CD8-positive, alpha-beta memory T cell (primary cell): ENCODE measurements at places on chromosomes 2 and 18.

- H3K4me3 ChIP-seq, result no peak overlapping the region
- no peaks in the 10 kb centered on the region for H3K36me3 ChIP-seq
- H3K27me3 ChIP-seq, result no peaks in the 10 kb centered on the region
- DNase-seq, result no peak
- H3K27ac ChIP-seq, result no peak overlapping the region
These were observed 42.2 kb upstream of the FAM117B start for GRCh38 chr2:202592566-202592965.

DNA sequence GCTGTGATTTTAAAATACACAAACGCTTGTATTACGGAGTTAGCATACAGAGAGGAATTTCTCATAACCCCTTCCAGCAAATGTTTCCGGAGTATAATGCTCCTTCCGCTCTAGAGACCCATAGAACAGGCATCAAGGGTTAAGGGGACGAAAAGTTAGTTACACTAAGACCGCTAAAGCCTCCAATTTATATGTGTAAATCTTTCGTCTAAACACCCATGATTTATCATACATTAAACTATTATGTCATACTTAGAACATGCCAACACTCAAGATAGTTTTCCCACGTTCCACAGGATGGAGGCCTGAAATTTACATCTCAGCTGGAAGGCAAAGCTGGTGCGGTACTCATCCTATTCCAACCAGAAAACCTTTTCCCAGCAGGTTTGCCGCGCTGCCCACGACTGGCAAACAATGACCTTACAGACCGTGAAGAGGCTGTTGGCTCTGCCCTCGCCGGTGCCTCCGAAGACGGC is 650 bp downstream of the ORMDL1 start:
- H3K27ac ChIP-seq, result peak overlapping the region; percentile 92
- peaks cover 2% of the 10 kb centered on the region for H3K36me3 ChIP-seq
- DNase-seq, result no peak
- no peaks in the 10 kb centered on the region for H3K27me3 ChIP-seq
- peaks cover 20% of the 10 kb centered on the region for H3K4me1 ChIP-seq
- peak overlapping the region; percentile 89 for H3K4me3 ChIP-seq

GRCh38 chr2:86357392-86357963 is 20.1 kb upstream of the REEP1 start:
- H3K4me3 ChIP-seq, result no peak overlapping the region
- no peaks in the 10 kb centered on the region for H3K27me3 ChIP-seq
- no peaks in the 10 kb centered on the region for H3K4me1 ChIP-seq
- no peaks in the 10 kb centered on the region for H3K36me3 ChIP-seq
- no peak for DNase-seq
- H3K27ac ChIP-seq, result no peak overlapping the region

DNA sequence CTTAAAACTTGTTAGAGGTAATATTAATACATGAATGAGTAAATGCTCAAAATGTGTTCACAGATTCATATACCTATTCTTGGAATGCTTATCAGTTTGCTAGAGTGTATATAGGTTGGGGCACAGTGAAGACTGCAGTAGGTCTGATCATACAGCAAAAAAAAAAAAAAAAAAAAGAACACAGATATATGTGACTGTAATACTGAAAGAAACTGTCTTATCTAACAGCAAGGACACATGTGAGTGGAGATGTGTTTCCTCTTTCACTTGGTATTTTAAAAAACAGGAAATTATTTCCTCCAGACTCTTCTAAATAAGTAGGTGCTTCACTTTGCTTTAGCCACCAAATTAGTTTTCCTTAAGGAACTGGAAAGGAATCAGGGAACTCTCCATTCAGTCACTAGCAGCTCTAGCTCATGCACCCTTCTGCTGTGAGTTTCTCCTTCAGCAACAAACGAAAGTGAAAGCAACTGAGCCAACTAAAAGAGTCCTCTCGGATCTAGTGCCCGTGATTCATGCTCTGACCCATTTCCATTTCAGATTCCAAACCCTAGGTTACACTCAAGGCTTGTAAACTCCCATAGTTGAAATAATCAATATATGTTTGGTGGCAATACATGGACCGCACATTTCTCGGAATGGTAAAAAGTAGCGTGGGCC is 98.5 kb downstream of the DSEL start:
- H3K4me3 ChIP-seq, result peak overlapping the region; percentile 55
- peak overlapping the region; percentile 20 for H3K27ac ChIP-seq
- no peaks in the 10 kb centered on the region for H3K27me3 ChIP-seq
- H3K4me1 ChIP-seq, result no peaks in the 10 kb centered on the region

DNA sequence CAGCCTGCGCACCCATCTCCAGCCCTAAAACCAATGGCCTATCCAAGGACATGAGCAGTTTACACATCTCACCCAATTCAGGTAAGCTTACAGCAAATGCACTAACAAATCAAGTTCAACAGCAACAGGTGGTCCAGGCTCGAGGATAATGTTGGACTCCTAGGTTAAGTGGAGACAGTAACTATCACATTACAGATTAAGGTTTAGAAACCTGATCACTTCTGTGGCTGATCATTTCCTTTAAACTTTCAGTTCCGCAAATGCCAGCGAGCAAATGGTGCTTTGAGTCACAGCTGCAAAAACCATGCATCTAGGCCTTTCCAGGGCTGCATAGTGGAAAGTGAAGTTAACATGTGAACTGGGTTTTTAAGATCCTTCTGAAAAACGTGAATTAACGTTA is 259.4 kb downstream of the GBX2 start:
- H3K36me3 ChIP-seq, result no peaks in the 10 kb centered on the region
- no peaks in the 10 kb centered on the region for H3K4me1 ChIP-seq

- peaks cover 62% of the 10 kb centered on the region for H3K4me1 ChIP-seq
- no peaks in the 10 kb centered on the region for H3K36me3 ChIP-seq
- DNase-seq, result peak; percentile 77
- no peak overlapping the region for H3K27ac ChIP-seq
- H3K27me3 ChIP-seq, result peaks cover 51% of the 10 kb centered on the region
These were observed 84.8 kb downstream of the SH3RF3 start for GRCh38 chr2:109213646-109214433.

DNA sequence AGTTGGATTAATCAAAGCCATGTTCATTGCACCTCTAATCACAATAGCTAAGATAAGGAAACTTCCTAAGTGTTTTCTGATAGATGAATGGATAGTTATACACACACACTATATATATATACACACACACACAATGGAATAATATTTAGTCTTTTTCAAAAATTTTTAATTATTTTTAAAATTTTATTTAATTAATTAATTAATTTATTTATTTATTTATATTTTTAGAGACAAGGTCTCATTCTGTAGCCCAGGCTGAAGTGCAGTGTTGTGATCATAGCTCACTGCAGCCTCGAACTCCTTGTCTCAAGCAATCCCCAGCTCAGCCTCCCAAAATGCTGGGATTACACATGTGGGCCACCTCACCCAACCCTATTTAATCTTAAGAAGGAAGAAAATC is 481.0 kb upstream of the TNP1 start:
- no peaks in the 10 kb centered on the region for H3K4me1 ChIP-seq
- DNase-seq, result no peak
- no peak overlapping the region for H3K27ac ChIP-seq
- no peaks in the 10 kb centered on the region for H3K27me3 ChIP-seq
- H3K4me3 ChIP-seq, result no peak overlapping the region
- H3K36me3 ChIP-seq, result no peaks in the 10 kb centered on the region

DNA sequence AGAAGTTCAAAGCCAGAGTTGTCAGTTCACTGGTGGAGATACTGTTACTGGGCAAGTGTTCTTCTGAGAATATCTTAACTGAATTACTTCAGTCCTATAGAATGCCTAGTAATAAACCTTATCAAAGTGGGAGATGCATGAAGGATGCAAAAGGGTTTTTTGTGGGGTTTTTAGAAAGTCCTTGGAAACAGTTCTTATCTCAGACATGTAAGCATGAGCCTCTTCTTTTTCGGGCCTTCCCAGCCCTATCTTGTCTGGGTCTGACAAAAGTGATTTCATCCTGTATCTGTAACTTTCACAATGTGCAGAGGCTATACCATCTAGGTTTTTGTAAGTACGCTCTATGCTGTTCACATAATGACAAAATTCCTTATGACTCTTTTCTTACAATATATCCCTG is 255.5 kb downstream of the MYO3B start:
- no peaks in the 10 kb centered on the region for H3K27me3 ChIP-seq
- no peaks in the 10 kb centered on the region for H3K36me3 ChIP-seq
- H3K4me1 ChIP-seq, result peaks cover 15% of the 10 kb centered on the region
- no peak overlapping the region for H3K4me3 ChIP-seq
- no peak for DNase-seq
- no peak overlapping the region for H3K27ac ChIP-seq

GRCh38 chr2:211429256-211429920 is 873.0 kb downstream of the CPS1 start:
- no peaks in the 10 kb centered on the region for H3K27me3 ChIP-seq
- H3K27ac ChIP-seq, result no peak overlapping the region
- no peaks in the 10 kb centered on the region for H3K4me1 ChIP-seq

- no peak overlapping the region for H3K4me3 ChIP-seq
- H3K4me1 ChIP-seq, result no peaks in the 10 kb centered on the region
- H3K27me3 ChIP-seq, result no peaks in the 10 kb centered on the region
- H3K36me3 ChIP-seq, result no peaks in the 10 kb centered on the region
These were observed 117.3 kb upstream of the ZFP36L2 start for GRCh38 chr2:43343573-43344304.

DNA sequence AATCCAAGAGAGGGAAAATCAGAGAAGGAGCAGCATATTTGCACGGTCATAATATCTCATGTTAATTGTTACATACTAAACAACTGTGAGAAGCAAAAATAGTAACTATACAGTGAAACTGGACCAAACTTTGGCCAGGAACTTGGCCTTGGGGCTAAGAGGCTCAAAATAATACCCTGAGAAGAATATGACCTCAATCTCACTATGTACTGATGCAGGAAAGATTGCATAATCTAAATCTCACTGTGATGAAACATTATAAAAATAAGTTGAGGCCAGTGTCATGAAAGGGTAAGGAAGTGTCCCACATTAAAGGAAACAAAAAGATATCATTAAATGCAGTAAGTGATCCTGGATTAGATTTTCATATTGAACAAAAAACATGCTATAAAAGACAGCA is 36.5 kb downstream of the ZRANB3 start:
- H3K4me1 ChIP-seq, result no peaks in the 10 kb centered on the region
- DNase-seq, result no peak
- H3K4me3 ChIP-seq, result no peak overlapping the region
- no peaks in the 10 kb centered on the region for H3K36me3 ChIP-seq
- H3K27me3 ChIP-seq, result no peaks in the 10 kb centered on the region

- DNase-seq, result no peak
- H3K36me3 ChIP-seq, result no peaks in the 10 kb centered on the region
- no peaks in the 10 kb centered on the region for H3K27me3 ChIP-seq
- H3K4me1 ChIP-seq, result no peaks in the 10 kb centered on the region
These were observed 154.0 kb upstream of the MAP3K20 start for GRCh38 chr2:172921532-172922236.

- no peaks in the 10 kb centered on the region for H3K36me3 ChIP-seq
- no peak overlapping the region for H3K27ac ChIP-seq
- DNase-seq, result no peak
- no peaks in the 10 kb centered on the region for H3K27me3 ChIP-seq
- H3K4me3 ChIP-seq, result no peak overlapping the region
- no peaks in the 10 kb centered on the region for H3K4me1 ChIP-seq
These were observed 1.1 kb downstream of the SCYGR1 start for GRCh38 chr2:227386630-227387029.

DNA sequence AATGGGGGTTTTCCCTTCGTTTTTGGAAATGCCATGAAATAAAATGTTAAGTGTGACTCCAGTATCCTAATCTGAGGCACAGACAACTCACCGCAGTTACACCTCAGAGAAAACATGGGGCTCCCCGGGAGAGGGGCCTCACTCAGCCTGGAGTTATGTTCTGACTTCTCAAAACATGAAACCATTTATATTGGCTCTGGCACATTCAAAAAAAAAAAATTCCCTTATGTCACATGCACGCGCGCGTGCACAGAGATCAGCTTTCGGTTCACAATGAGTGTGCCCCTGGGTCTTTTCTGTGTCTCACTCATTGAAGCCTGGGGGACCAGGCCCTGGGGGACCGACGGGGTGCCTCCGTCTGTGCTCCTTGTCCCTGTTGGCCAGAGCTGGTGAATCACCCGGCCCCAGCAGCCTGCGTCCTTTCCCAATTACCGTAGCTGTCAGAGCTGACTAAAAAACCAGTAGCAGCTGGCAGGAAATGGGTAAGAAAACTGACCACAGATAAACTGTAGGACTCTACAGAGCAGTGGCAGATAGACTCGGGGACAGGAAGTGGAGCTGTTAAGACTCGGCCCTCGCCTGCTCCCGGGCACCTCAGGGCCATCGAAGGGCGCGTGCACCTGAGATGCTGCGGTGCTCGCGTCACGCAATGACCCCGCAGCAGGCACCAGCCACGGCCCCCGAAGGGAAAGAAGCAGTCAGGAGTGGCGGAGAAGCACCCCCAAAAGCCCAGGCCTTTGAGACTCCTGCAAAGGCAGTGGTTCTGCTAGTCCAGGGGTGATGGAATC is 138.3 kb upstream of the ID2 start:
- peak overlapping the region; percentile 41 for H3K27ac ChIP-seq
- H3K36me3 ChIP-seq, result no peaks in the 10 kb centered on the region
- no peaks in the 10 kb centered on the region for H3K27me3 ChIP-seq
- H3K4me3 ChIP-seq, result no peak overlapping the region
- H3K4me1 ChIP-seq, result peaks cover 61% of the 10 kb centered on the region

- H3K36me3 ChIP-seq, result no peaks in the 10 kb centered on the region
- no peak overlapping the region for H3K27ac ChIP-seq
- peaks cover 41% of the 10 kb centered on the region for H3K4me1 ChIP-seq
These were observed 579 bp upstream of the ITM2C start for GRCh38 chr2:230864122-230864604.

DNA sequence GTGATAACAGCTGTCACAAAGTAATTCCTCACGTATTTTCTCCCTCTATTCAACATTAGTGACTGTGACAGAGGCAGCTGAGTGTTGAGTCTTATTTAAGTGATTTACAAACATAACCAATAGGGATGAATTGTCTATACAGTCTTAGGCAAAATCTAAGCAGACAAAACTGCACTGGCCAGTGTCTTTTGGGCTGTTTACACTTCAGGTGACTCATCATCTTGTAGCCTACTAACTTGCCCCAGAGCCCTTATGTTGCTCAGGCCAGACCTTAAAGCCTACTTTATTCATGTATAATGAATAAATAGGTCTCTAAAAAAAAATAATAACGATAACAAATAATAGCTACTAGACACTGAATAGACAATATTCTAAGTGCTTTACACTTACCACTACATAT is 17.2 kb downstream of the THOC1 start:
- no peak for DNase-seq
- no peaks in the 10 kb centered on the region for H3K27me3 ChIP-seq
- H3K4me1 ChIP-seq, result no peaks in the 10 kb centered on the region
- no peak overlapping the region for H3K27ac ChIP-seq
- no peak overlapping the region for H3K4me3 ChIP-seq

GRCh38 chr2:18527326-18527725 is 33.1 kb downstream of the RDH14 start:
- H3K27me3 ChIP-seq, result no peaks in the 10 kb centered on the region
- H3K27ac ChIP-seq, result no peak overlapping the region
- no peaks in the 10 kb centered on the region for H3K4me1 ChIP-seq
- H3K4me3 ChIP-seq, result no peak overlapping the region
- H3K36me3 ChIP-seq, result no peaks in the 10 kb centered on the region

- no peak for DNase-seq
- H3K4me3 ChIP-seq, result no peak overlapping the region
- H3K27me3 ChIP-seq, result no peaks in the 10 kb centered on the region
These were observed 270.0 kb downstream of the METTL4 start for GRCh38 chr18:2301316-2301715.
